Suprapubic skin (tissue), 4 donors: ENCODE measurements at places on chromosomes 3 and 15.
A peak's percentile ranks its signal among the peaks of the same experiment; 100 is the strongest.

- no peaks in the 10 kb centered on the region for H3K36me3 ChIP-seq
- H3K4me1 ChIP-seq: no peaks in the 10 kb centered on the region
- no peak overlapping the region for H3K4me3 ChIP-seq
- no peak overlapping the region for H3K27ac ChIP-seq
- DNase-seq: no peak
These were observed 40.6 kb downstream of the LYZL4 start for GRCh38 chr3:42369832-42370231.

- H3K27me3 ChIP-seq: no peaks in the 10 kb centered on the region
- peak within 1 kb of the TSS; percentile 69 for H3K4me3 ChIP-seq
- DNase-seq: peak; percentile 94
- H3K27ac ChIP-seq: peak within 1 kb of the TSS; percentile 85
- peaks cover 25% of the 10 kb centered on the region for H3K4me1 ChIP-seq
These were observed at the start of gene TSEN2 for GRCh38 chr3:12484198-12484982. Gene TSEN2, plus strand, starts transcription at chr3:12484480. Its CDS starts 5,321 bp downstream, at chr3:12489801.

- DNase-seq: peak; percentile 65
- no peak overlapping the region for H3K27ac ChIP-seq
- peaks cover 20% of the 10 kb centered on the region for H3K4me1 ChIP-seq
These were observed 9.6 kb downstream of the PLA2G4F start for GRCh38 chr15:42146551-42147430.

DNA sequence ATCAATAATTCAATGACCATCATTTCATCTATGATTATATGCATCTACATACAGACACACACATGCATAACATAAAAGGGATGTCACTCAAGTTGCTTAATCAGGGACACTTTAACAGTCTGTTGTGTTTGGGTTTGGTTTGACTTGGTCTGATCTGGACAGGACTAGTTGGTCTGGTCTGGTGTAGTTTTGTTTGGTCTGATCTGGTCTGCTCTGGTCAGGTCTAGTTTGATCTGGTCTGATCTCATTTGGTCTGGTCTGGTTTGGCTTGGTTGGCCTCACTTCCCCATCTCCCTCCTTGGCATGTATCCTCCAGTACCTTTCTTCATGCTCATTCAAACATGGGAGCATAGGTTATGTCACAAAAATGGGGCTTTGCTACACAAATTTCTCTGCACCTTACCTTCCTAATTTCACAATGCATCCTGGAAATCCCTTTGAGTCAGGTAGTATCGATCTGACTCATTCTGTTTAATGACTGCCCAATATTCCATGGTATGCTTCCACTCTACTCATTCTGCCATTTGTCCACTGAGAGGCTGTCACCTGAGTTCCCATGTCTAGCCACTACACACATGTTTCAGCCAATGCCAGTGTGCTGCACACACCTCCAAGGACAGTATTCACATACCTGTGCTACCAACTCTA, 73.0 kb upstream of the TPM1 start:
- H3K4me3 ChIP-seq: no peak overlapping the region
- no peak for DNase-seq
- H3K36me3 ChIP-seq: no peaks in the 10 kb centered on the region
- H3K27me3 ChIP-seq: no peaks in the 10 kb centered on the region

- peaks cover 27% of the 10 kb centered on the region for H3K4me1 ChIP-seq
- H3K27me3 ChIP-seq: no peaks in the 10 kb centered on the region
- no peak overlapping the region for H3K4me3 ChIP-seq
These were observed 3.1 kb upstream of the ABTB1 start for GRCh38 chr3:127669541-127670228.
